ENCODE measurements at places on chromosomes 2 and 18.

DNA sequence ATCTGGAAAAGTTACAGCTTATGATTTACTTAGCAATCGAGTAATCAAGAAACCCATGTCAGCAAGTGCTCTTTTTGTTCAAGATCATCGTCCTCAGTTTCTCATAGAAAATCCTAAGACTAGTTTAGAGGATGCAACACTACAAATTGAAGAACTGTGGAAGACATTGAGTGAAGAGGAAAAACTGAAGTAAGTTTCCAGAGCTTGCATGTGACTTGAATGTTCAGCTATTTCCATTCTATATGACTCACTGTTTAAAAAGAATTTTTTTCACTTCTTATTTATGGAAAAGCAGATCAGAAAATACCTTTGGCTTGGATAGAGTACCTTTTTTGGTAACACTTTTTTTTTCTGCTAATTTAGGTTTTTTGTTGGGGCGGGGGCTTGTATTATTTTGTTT is 70.7 kb downstream of the PMS1 start:
- no peak for DNase-seq

- no peak for DNase-seq
These were observed 73.4 kb upstream of the ID2 start for GRCh38 chr2:8608411-8608954.

DNA sequence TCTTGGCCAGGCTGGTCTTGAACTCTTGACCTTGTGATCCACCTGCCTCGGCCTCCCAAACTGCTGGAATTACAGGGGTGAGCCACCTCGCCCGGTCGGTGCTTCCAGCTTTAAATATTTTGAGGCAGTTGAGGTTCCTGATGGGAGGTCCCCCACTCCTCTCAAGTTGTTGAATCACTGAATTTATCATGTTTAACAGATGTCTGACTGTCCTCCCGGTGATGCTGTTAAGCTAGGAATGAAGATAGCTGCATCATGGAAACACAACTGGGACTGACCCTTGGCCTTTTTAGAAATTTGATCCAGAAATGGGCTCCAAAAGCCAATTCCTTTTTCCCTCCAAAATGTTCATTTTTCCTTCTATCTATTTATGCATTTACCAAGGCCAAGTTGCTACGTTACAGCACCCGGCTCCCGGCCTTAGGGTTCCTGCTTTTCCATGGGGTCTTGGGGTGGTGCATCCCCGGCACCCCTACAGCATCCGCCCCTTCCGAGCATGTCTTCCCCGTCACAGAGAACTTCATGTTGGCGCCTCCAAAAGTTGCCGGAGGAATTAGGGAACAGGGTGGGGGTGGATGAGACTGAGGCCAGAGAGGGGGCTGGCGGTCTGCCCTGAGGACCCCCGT is 43.9 kb downstream of the PAX8 start:
- no peak for DNase-seq

DNA sequence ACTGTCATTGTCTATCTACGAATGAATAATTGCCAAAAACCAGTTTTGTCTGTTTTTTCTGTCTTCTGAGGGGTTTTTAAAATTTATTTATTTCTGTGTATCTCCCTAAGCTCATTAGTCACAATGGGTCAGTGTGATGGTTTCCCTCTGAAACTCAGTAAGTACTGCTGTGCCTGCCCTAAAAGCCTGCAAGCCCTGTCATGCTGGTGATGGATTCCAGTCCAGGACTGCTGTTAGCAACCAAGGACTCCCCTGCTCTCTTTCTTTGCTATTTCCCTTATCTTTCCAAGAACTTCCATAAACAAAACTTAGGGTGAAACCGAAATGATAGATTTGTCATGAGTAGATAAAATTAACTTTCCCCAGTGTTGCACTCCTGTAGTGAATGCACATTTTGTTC is 11.8 kb upstream of the DSG2 start:
- DNase-seq: no peak

DNA sequence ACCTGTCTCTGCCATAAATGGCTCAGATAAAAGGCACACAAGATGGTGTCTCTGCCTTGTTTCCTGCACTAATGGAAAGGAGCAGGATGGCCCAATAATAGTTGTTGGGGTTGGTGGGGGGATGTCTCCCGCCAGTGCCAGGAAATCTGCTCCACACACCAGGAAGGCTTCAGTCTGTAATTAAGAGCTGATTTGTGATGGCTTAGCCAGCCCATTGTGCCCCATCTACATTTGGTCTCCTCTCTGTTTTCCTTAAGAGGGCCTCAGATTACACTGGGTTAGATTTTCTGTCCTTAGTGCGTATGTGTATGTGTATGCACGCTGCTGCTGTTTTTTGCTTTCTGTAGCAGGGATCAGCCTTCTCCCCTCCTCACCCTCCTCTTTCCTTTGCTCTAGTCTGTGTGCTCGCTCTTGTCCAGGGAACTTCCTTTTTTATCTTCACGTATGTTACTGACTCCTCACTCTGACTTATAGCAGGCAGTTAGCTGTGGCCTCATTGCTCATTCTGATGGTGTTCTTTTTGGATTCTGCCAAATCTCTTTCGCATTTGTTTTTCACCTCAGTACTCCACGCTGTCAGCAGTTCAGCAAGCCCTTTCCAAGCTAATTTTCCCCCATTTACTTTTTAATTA is 33.4 kb upstream of the MGAT5 start:
- DNase-seq: no peak

DNA sequence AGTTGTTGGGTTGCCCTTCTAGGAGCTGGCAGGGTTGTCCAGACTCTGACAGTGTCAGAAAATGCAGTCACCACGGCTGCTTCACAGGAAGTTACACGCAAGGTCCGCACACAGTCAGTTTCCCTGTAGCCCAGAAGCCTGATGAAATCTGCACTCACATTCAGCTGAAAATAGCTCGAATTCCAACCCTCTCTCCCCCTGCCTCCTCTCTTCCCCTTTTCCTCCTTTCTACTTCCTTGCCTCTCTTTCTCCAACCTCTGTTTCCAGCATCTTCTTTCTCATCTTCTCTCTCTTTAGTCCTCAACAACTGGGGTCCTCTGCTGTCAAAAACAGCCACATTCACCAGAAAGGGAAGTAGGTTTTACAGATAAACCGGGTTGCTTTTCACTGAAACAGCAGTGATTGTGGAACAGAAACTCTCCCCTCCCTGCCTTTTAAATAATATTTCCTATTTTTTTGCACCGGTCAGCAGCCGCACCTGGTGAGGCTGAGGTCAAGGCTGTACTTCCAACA is 69.3 kb downstream of the BCL11A start:
- DNase-seq: no peak

DNA sequence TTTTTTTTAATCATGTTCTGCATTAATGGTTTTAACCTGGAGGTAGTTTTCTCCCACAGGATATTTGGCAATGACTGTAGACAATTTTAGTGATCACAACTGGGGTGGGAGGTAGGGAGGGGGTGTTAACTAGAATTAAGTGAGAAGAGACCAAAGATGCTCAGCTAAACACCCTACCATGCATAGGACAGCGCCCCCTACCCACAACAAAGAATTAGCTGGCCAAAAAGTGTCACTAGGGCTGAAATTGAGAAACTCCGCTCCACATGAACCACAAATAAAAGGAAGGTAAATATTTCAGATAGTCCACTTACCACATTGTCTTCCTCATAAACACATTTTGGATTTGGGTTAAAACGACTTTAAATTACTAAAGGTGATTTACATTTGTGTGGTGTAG is 942.6 kb downstream of the SUCLG1 start:
- no peak for DNase-seq

- no peak for DNase-seq
These were observed 27.8 kb upstream of the TTC39C start for GRCh38 chr18:23986600-23987359.

DNA sequence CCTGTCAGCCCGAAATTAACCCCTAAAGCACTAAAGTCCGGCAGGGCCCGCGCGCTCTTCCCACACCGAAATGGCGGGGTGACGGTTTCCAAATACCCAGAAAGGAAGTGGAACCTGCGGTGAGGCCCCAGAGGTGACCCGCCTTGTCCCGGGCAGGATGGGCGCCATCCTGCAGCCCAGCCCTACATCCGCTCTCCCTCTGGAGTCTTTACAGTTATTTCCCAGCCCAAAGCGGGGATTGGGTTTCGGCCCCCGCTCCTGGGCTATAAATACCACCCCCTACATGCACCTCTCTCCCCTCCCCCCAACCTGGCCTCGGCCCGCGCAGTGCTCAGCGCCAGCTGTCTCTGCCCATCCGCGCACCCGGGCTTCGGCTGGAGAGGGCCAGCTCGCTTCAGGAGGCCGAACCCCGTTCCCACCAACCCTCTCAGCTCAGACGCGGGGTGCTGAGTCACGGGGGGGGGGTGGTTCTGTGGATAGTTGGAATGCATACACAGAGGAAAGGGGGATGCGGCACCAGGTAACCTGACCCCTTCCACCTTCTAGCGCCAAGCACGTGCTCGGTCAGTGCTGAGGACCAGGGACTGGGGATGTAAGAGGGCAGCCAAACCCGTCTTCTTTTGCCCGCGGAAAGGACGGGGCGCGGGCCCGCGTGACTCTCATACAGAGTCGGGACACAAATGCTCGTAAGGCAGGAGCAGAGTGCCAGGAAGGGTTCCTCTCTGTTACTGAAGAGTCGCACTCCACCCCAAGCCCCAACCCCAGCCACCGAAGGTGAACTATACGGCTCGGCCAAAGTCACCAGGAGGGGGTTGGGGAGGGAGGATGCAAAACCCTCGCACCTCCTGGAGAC is at the start of gene TUBA4B:
TUBA4B (plus strand) TSS at position 344 of the 853 bp plus-strand sequence; CDS start at position 509, 165 bp downstream.
- DNase-seq: no peak

- DNase-seq: no peak
These were observed 293.0 kb upstream of the CDH2 start for GRCh38 chr18:28469946-28470345.

DNA sequence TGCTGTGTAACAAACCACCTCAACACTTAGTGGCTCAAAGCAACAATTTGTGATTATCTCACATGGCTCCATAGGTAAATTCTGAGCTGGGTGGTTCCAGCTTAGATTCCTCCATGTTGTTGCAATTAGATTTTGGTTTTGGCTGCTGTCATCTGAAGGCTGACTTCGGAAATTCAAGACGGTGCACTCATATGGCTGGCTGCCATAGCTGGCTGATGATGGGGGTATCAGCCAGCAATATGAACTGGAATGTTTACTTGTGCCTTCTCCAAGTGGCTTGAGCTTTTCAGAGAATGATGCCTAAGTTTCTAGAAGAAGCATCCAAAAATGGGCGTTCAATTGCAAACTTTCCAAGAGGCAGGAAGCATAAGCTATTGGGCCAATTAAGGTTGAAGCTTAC is 213.1 kb downstream of the GCA start:
- DNase-seq: no peak

GRCh38 chr18:78525366-78526111 is 454.1 kb upstream of the SALL3 start:
- DNase-seq: no peak

GRCh38 chr2:64447317-64448040 is 6.5 kb upstream of the LGALSL start:
- DNase-seq: no peak

DNA sequence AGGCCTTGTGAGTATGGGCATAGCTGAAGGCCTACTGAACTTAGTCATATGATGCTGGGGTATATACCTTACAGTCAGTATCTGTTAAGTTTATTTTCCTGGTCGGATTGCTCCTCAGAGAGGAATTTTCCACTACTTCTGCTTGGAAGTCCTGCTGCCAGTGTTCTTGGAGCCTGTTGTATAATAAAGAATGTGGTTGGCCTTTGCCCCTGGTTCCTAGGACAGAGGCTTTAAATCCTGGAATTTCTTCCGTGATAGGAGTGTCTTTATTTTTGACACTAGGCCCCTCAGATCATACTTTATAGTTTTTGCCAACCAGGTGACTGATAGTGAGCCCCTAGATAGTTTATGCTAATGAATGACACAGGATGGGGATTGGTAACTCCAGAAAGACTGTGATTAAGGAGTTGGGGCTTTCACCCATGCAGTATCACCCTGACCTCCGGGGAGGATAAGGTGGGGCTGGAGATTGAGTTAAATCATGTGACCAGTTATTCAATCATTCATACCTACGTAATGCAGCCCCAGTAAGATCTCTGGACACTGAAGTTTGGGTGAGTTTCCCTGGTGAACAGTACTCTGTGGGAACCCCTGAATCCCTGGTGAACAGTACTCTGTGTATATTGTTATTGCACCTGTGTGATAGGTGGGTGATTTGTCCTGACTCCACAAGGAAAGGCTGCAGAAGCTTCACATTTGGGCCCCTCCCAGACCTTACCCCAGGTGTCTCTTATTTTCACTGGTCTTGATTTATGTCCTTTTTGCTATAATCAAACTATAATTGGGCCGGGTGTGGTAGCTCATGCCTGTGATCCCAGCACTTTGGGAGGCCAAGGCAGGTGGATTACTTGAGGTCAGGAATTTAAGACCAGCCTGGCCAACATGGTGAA is 56.9 kb downstream of the COMMD1 start:
- no peak for DNase-seq

- peak; percentile 10 for DNase-seq
These were observed 238.5 kb upstream of the ERBB4 start for GRCh38 chr2:212777020-212777491.

GRCh38 chr18:23682472-23682871 is 6.8 kb upstream of the LAMA3 start:
- DNase-seq: no peak

GRCh38 chr18:57353940-57354461 is 1.6 kb downstream of the ST8SIA3 start:
- DNase-seq: no peak

- no peak for DNase-seq
These were observed 181.7 kb downstream of the ANKRD44 start for GRCh38 chr2:197128897-197129296.

GRCh38 chr2:11814979-11815510 is 68.6 kb downstream of the LPIN1 start:
- DNase-seq: no peak

DNA sequence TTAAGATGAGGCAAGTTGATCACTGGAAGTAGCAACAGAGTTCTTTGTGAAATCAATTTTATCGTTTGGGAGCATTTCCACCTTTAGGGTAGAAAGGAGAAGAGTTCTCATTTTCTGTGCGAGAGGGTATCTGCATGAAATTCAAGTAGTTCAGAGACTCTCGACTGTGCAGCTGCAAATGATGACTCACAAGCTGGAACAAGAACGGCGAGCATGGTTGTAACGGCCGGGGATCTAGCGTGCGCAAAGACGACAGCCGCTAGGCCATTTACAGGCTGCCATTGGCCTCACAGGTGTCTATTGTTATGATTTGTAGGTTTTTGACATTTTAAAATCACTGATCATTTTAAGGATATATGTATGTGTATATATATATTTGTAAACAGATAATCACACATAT is 5.2 kb downstream of the KLHL29 start:
- no peak for DNase-seq

GRCh38 chr2:207103132-207103531 is 62.6 kb downstream of the KLF7 start:
- DNase-seq: no peak

GRCh38 chr2:241507430-241508239 is 749 bp downstream of the STK25 start:
- no peak for DNase-seq

GRCh38 chr2:32558492-32558891 is 69.4 kb upstream of the TTC27 start:
- no peak for DNase-seq

All from epithelial cell of proximal tubule (primary cell).